ENCODE measurements at places on chromosomes 1 and 21. TPM values are rescaled to one million over a fixed set of nuclear protein-coding genes. Genes with fewer than 3 reads are reported as not detected.

The CYP4Z1 gene
- not detected for total RNA-seq

The DCDC2B gene
- total RNA-seq, result not detected

GRCh38 chr1:10853701-10854100 lies 57.3 kb upstream of the CASZ1 start:
- DNase-seq, result no peak

DNA sequence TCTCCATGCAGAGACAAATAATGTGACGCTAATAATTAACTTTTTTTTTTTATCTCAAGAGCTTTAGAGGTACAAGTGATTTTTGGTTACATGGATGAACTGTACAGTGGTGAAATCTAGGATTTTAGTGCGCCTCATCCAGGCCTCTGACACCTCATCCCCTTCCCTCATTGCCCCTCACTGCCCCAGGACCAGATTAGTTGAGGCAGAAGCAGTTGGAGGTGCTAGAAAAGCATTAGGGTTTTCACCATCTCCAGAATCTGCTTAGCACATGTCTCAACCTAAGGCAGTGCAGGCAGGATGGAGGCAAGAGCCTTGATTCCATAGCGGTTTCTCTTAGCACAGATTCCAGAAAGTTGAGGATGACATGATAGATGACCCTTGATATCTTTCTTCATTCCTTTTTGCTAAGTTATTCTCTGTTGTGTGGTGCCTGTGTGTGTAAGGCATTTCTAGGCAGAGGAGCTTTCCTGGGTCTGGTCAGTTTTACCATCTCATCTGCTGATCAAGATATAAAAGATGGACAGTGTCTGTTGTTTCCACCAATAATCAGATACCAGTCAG lies 16.3 kb upstream of the IL10 start:
- DNase-seq, result no peak

DNA sequence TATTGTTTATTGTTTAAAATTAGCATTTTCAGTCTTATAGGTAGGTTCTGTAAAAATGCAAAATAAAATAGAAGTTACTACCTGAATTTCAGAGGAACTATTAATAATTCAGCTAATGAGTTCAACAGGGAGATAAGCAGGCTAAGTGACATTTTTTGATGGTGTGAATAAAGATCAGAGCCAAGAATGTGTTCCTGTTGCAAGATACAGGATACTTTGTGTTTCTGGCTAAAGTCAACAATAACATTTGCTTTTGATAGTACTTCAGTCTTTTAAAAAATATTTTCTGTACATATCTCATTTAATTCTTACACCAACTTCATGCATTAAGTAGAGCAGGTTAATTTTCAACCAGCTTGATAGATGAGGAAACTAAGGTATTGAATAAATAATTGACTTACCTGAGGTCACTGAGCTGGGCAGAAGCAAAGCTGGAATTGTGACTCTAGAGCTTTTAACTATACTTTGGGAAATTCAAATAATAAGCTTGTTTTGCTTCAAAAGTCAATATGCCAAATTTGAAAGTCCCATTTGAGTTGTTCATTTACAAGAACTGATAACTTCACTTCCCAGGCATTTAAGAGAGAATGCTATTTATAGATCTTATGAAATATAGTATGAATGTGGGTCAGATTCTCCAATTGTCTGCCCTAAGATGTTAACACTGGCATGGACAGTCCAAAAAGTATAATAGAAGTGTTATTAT lies 6.0 kb downstream of the GORAB start:
- DNase-seq, result peak; percentile 25
